Activated CD4-positive, alpha-beta T cell treated with anti-CD3 and anti-CD28 coated beads, Interleukin-2, amount 50 U/mL, for 24 hours (primary cell): ENCODE measurements at places on chromosomes 7 and 10.

GRCh38 chr10:128541926-128542475 is 415.8 kb upstream of the MKI67 start:
- DNase-seq, result no peak

GRCh38 chr7:112083776-112084355 is 122.3 kb downstream of the DOCK4 start:
- DNase-seq, result no peak

DNA sequence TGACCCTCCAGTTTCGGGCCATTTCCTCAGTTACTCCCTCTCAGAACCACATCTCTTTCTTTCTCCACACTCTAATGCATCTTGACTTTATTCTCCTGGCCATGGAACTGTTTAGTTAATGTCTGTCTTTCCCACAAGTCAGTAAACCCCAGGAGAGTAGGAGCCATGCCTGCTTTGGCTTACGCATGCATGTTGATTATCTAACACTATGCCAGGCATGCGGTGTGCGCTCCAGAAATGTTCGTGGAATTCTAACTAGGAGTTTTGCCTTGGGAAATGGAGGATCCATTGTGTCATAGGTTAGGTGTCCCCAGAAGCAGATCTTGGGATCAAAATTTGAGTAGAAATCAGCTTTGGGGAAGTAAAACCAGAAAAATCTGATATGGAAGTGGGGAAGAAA is 308.9 kb downstream of the GRID1 start:
- no peak for DNase-seq

- DNase-seq, result no peak
Measured at GRCh38 chr10:26269754-26270153, 53.2 kb downstream of the GAD2 start.

DNA sequence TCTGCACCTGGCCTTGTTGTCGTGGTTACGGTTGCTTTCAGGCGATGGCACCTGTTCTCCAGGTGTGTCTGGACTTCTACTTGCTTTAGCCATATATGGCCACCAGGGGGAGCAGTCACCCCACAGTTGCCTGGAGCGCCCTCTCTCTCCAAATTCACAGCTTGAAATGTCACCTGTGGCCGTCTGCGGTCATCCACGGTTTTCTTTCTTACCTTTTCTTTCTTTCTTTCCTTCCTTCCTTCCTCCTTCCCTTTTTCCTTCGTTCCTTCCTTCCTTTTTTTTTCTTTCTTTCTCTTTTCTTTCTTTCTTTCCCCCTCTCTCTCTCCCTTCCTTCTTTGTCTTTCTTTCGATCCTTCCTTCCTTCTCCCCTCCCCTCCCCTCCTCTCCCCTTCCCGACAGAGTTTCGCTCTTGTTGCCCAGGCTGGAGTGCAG is 150.5 kb upstream of the VKORC1L1 start:
- peak; percentile 62 for DNase-seq

DNA sequence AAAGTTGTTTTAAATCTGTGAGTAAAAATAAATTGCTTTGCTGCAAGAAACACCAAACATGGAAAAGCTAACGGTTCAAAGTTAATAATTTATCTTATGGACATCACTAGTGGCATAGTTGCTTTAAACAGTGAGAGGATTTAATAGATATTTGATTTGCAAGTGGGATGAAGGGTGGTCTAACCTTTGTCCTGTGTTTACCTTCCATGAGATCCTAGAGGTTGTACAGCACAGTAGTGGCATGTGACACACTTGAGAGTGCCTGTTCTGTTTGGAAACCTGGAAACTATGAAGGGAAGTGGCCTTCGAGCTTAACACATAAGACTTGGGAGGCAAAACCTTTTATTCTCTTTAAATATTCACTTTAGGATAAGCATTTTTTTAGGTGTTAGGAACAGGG is 16.0 kb downstream of the EGFR start:
- DNase-seq, result no peak

- DNase-seq, result no peak
Measured at GRCh38 chr10:112221545-112221944, 38.0 kb upstream of the GPAM start.

GRCh38 chr7:34130558-34131295 is 225.4 kb downstream of the BMPER start:
- DNase-seq, result no peak

DNA sequence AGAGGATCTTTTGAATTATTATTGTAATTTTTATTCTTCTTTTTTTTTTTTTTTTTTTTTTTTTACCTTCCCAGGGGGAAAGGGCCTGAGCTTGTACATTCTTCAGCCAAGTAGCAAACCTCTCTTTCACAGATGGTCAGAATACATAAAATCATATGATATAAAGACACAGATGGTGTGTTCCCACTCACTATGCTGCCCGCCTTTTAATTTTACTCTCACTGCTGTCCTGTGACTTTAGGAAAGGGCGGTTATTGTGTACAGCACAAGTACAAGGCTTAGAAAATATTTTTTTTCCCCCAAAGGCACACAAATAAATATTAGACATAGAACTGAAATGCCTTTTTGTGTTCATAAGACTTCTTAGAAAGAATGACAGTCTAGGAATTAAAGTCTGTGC is 213.6 kb downstream of the RPS24 start:
- DNase-seq, result no peak

- DNase-seq, result no peak
Measured at GRCh38 chr10:104220522-104220921, 11.6 kb downstream of the CFAP43 start.

GRCh38 chr10:60299961-60300883 is 89.5 kb downstream of the ANK3 start:
- DNase-seq, result no peak

DNA sequence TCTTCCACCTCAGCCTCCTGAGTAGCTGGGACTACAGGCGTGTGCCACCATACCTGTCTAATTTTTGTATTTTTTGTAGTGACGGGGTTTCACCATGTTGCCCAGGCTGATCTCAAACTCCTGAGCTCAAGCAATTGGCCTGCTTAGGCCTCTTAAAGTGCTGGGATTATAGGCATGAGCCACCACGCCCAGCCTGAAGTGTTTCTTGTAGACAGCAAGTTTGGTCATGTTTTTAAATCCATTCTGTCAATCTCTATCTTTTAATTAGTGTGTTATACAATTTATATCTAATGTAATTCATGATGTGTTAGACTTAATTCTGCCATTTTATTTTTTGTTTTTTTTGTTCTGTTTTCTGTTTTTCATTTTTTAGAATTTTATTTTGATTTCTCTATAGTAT is 17.2 kb upstream of the MXI1 start:
- no peak for DNase-seq

GRCh38 chr10:124362568-124362967 is 56.2 kb downstream of the OAT start:
- no peak for DNase-seq

GRCh38 chr10:6382081-6382480 is 179.3 kb downstream of the PFKFB3 start:
- DNase-seq, result no peak

DNA sequence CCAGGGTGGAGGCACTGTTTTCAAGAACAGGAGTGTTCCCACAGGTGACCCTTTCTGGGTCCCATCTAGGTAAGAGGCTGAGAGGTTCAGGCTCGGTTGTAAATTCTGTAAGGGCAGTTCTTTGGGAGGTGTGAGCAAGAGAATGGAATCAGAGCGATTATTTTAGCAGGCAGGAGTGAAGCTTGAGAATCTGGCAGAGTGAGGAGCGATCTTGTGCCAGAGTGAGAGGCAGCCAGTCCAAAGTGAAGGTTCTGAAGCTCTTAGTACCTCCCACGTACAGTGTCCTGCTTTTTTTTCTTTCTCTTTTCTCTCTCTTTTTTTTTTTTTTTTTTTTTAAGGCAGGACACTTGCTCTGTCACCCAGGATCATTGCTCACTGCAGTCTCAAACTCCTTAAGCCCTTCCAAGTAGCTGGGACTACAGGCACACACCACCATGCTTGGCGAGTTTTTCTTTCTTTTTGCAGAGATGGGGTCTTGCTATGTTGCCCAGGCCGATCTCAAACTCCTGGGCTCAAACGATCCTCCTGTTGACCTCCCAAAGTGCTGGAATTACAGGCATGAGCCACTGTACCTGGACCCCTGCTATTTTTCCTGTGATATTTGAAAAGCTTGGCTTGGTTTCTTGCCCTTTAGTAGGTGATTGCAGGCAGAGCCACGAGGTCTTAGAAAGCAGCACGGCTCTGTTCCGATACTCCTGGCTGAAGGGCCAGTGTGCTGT is 10.9 kb downstream of the POR start:
- no peak for DNase-seq

- peak; percentile 27 for DNase-seq
Measured at GRCh38 chr7:10889266-10889898, 84.3 kb upstream of the PHF14 start.

DNA sequence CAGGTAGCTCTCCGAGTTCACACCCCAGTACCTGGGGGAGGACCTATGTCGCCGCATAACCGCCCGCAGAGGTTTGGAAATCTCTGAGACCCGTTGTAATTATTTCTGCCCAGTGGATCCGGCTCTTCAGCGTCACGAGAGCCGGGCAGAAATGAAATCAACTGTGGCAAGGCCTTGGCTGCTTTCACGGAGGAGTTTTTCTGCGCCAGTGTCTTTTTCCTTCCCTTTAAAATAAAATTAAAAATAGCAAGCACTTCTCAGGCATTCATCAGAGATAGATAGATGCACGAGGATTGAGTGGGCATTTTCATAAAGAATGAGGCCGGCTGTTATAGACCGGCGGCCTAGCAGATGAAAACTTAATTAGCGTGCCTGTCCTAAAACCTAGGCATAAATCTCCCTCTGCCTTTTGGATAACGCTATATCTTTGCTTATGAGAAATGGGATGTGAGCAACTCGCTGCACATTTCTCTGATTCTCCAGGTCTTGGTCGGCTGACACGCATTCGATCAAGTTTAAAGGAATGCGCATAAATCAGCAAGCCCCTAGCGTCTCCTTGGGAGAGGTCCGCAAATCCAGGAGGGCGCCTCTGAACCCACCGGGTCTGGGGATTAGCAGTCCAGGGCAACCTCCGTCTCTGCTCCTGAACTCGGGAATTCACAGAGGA is 6.4 kb downstream of the HOXA13 start:
- DNase-seq, result no peak

GRCh38 chr7:132105096-132105495 is 471.2 kb downstream of the PLXNA4 start:
- DNase-seq, result no peak

DNA sequence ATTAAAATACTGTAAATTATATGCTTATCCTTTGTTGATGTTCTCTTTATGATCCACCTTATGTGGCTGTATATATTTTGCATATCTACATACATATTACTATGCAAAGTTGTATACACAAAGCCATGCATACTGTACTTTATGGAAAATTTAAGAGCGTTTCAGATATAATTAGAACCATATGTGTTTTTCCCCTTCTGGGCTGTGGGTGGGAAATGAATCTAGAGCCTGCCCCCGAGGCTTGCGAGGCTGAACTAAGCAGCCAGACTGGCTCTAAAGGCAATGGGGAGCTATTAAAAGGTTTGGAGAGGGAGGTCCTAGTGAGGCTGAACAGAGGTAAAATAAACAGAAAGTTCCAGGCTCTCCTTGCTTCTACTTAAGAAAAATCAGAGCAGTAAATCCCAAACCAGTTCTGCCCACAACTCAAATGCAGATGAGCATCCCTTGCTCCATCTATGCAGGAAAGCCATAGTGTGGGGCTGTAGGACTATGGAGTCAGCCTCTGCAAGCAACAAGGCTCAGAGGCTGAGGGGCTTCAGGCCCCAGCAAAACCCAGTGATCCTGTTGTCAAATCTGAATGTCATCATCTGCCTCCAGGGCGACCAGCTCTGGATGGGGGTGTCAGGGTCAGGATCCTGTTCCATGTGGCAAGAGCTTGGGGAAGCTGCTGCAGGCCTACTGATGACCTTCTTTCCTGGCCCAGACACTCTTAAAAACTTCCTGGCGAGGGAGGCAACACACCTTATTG is 14.1 kb upstream of the DDIT4 start:
- no peak for DNase-seq

- no peak for DNase-seq
Measured at GRCh38 chr7:36109013-36109627, 43.9 kb upstream of the EEPD1 start.

GRCh38 chr7:36732806-36733205 is 8.5 kb upstream of the AOAH start:
- no peak for DNase-seq

GRCh38 chr10:95297402-95297801 is 6.6 kb upstream of the PDLIM1 start:
- DNase-seq, result no peak
